ENCODE measurements at places on chromosomes 11 and 22.

- DNase-seq = no peak
Measured at GRCh38 chr22:22698263-22698750, 53.9 kb downstream of the GGTLC2 start.

DNA sequence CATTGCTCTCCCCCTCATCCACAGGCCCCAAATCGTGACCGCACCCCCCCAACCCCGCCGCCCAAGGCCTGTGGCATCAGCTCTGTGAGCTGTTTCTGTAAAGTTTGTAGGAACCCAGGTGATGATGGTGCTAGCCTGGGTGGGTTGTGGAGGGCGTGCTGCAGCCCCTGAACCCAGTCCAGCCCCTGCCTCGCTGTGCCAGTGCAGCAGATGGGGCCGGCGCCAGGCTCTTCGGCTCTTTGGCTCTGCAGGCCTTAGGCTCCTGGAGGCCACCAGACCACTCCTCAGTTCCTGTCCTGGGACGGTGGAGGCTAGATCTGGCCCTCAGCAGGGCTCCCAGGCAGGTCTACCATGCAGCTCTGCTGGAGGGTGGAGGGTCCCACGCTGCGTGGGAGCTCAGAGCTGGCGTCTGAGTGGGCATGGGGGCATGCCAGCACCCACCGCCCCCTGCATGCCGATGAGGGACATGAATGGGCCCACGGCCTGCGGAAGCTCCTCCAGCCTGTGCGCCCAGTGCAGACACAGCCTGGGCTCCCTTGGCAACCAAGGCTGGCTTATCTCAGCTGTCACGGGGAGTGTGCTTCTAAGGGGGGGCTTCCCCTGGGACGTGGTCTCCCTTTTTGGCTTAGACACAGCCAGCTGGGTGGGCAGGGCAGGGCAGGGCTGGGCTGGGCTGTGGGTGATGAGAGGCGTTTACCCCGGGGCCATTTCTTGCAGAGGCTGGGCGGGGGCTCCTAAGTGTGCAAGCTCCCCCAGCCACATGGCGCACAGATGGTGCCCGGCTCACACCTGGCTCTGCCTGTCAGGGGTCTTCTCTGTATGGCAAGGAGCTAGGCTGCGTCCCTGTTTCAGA lies 1187.6 kb downstream of the BRD1 start:
- no peak for DNase-seq

DNA sequence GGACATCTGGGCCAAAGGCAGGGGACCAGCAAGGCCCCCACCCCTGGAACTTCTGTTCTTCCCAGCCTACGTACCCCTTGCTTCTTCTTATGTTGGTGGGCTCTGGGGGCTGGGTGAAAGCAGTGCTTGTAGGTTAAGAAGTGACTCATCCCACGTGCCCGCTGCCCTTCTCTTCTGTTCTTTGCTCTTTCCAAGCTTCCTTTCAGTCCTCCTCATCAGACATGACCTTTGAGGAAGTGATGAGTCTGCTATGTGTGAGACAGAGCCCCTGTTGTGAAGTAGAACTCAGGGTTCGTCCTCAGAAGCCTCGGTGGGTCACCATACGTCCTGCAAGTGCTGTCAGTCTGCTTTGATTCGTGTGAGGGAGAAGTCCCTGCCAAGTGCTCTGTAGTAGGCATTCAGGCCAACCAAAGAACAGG lies 12.7 kb downstream of the MED15 start:
- no peak for DNase-seq

DNA sequence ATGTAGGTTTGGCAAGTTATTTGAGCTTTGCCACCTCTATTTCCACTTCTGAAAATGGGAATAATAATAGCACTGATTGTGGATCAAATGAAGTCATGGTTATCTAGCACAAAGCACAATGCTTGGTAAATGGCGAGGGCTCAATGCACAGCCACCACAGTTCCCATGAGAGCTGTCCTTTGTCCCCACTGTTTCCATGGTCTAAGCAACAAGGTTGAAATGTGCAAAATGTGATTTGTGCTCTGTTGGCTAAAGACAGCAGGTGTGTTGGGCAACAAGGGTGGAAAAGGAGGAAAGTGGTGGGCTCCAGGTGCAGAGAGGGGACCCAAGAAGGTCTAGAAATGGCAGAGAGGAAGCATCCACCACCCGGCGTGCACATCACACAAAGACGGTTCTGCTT lies 200.5 kb downstream of the TRIM29 start:
- DNase-seq = no peak

GRCh38 chr11:80898910-80899309 lies 1458.1 kb upstream of the TENM4 start:
- DNase-seq = no peak

- DNase-seq = peak; percentile 25
Measured at GRCh38 chr11:127395034-127395433, 394.5 kb upstream of the KIRREL3 start.

DNA sequence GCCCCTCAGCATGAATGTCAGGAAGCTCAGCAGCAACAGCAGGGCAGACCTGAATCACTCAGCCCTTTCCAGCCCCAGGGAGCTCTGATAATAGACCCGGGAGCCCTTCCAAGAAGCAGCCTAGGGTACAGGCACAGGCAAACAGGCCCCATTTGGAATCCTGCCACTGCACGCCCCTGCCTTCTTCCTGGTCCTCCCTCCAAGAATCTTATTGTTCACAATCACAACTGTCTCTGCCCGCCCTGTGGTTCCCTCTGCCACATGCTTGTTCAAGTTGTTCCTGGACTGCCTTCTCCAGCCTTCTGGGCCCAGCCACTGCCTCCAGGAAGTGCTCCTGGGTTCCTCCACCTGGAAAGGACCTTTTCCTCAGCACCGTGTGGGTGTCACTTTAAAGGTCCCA lies 54.6 kb downstream of the LRRC32 start:
- no peak for DNase-seq

All from astrocyte of the hippocampus (primary cell).